ENCODE measurements at places on chromosomes 2 and 18.
A peak's percentile ranks its signal among the peaks of the same experiment; 100 is the strongest.

DNA sequence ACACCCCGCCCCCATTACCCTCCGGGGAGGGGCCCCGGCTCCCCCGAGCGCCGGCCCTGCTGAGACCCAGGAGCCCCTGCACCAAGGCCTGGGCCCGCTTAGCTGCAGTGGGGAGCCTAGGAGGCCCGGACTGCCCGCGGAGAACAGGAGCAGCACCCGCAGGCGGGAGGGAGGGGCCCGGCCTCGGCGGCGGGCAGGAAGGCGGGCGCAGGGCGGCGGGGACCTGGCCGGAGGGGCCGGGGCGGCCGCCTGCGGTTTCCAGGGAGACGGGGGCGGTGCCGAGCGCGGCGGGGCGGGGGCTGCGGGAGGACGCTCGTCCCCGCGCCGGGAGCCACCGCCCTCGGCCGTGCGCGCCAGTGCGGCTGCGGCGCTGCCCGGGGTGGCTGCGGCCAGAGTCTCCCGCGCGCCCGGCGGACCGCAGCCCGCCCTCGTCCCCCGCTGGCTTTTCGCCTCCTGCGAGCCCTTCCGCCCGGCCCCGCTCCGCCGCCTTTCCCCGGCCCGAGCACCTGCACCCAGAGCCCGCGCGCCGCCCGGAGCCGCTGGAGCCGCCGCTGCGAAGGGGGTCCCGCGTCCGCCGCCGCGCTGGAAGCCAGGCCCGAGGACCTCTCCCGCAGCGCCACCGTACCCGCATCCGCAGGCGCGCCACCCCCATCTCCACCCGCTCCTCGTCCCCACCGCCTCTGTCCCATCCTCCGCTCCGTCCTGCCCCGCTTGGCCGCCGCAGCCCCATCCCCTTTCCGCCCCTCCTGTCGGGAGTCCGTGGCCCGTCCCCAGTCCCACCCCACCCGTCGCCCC lies 17.2 kb downstream of the GPC1 start:
- peaks cover 37% of the 10 kb centered on the region for H3K4me1 ChIP-seq
- peak overlapping the region; percentile 47 for H3K4me3 ChIP-seq
- H3K27me3 ChIP-seq, result no peaks in the 10 kb centered on the region
- H3K36me3 ChIP-seq, result no peaks in the 10 kb centered on the region
- peak; percentile 64 for DNase-seq
- H3K27ac ChIP-seq, result no peak overlapping the region

- H3K36me3 ChIP-seq, result no peaks in the 10 kb centered on the region
- H3K4me3 ChIP-seq, result no peak overlapping the region
- H3K27me3 ChIP-seq, result no peaks in the 10 kb centered on the region
- H3K4me1 ChIP-seq, result no peaks in the 10 kb centered on the region
- DNase-seq, result no peak
- H3K27ac ChIP-seq, result no peak overlapping the region
Measured at GRCh38 chr2:170207901-170208300, 30.0 kb downstream of the MYO3B start.

DNA sequence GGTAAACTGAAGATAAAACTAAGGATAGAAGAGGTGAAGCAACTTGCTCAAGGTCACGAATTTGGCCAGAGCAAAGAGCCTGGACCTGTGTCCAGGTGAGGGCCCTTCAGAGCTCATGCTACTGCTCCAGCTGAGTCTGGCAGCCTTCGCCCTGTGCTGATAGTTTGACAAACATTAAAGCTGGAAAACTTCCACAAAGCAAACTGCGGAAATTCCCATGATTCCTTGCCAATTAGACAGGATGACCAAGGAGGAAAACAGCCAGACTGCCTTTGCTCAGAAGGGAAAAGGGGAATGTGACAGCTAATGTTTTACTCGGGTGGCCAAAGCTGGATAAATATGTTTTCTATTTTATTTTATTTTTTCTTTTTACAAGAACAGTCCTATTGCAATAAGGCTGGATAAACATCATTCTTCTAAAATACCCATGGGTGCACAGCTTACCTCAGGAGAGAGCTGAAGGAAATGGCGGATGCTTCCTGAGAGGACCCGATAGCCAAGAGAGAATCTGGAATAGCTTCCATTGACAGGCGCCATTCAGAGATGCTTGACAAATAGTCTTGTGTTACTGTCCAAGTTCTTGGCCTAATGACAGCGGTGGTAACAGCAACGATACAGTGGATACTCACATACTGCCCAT lies 5.3 kb upstream of the CTAGE1 start:
- no peak for DNase-seq
- H3K36me3 ChIP-seq, result no peaks in the 10 kb centered on the region
- H3K27me3 ChIP-seq, result no peaks in the 10 kb centered on the region
- H3K4me3 ChIP-seq, result no peak overlapping the region

DNA sequence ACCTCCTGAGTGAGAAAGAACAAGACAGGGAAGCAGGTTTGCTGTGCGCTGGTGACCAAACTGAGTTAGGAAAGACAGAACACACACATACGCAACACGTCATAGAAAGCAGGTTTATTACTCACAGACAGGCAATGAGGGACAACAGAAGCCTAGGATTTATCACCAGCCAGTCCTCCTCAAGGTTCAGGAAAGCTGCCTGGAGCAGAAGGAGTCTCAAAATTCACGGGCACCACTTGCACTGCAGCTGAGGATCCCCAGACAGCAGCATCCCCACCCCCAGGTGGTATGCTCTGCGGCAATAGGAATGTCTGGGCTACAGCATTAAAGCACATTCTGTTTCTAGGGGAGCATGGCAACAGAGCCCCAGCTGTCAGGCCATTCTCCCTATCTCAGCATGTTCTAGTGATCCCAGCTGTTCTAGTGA lies 284.4 kb upstream of the RGPD4 start:
- no peak for DNase-seq
- H3K27me3 ChIP-seq, result no peaks in the 10 kb centered on the region

- H3K4me1 ChIP-seq, result no peaks in the 10 kb centered on the region
- no peak overlapping the region for H3K27ac ChIP-seq
- no peaks in the 10 kb centered on the region for H3K36me3 ChIP-seq
- H3K4me3 ChIP-seq, result no peak overlapping the region
Measured at GRCh38 chr18:28039691-28040090, 137.2 kb downstream of the CDH2 start.

All from gastrocnemius medialis (tissue), 4 donors.